Activated CD8-positive, alpha-beta memory T cell treated with anti-CD3 and anti-CD28 coated beads for 4 hours (primary cell): ENCODE measurements at places on chromosomes 6 and 20.

- no peak for DNase-seq
These were observed 49.0 kb downstream of the COL11A2 start for GRCh38 chr6:33143113-33143770.

DNA sequence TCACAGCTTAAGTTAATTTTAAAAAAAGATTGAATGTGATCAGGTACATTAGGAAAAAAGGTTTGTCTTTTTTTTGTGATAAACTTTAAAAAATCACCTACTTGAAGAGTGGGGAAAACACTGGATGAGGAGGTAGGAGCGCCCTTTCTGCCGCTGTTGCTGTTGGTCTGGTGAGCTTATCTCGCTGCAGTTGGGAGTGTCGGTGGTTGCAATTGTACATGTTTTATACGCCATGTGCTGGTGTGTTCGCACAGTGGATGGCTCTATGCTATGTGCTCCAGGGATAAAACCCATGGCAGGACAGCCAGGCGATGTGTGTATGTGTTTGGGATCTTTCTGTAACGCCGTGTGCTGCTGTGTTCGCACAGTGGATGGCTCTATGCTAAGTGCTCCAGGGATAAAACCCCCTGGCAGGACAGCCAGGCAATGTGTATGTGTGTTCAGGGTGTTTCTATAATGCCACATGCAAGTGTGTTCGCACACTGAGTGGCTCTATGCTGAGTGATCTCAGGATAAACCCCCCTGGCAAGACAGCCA, 1.7 kb downstream of the SLC22A3 start:
- no peak for DNase-seq

DNA sequence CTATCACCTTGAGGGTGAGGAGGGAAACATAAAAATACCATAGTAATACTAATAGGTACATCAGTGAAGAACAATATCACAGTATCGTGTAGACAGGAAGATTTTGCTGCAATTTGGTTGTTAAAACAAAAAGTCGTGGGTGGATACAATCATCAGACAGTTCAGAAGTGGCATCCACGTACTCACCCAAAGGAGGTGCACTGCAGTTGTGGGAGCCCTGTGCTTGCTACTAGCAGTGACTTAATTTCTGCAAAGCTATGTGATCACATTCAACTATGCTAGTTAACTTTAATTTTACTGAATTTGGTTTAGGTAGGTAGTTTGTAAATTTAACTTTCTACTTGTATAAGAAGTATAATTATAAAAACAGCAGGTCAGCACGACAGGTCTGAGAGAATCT, 188.2 kb upstream of the SGK1 start:
- no peak for DNase-seq

DNA sequence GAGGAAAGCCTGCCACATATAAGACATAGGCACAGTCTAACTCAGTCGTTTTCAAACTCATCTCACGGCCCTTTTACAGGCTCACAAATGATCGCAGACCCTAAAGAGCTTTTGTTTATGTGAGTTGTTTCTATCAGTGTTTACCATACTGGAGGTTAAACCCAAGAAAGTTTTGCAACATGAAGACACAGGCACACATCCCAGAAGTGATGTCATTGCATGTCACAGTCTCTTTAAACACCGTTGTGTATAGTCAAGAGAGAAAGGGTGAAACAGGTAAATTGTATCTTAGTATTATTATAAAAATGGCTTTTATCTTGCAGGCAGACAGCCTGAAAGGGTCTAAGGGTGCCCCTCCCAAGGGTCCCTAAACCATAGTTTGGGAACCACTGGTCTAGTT, 96.7 kb downstream of the BACH2 start:
- DNase-seq, result no peak

GRCh38 chr6:161151059-161151645, 122.7 kb downstream of the AGPAT4 start:
- DNase-seq, result no peak

DNA sequence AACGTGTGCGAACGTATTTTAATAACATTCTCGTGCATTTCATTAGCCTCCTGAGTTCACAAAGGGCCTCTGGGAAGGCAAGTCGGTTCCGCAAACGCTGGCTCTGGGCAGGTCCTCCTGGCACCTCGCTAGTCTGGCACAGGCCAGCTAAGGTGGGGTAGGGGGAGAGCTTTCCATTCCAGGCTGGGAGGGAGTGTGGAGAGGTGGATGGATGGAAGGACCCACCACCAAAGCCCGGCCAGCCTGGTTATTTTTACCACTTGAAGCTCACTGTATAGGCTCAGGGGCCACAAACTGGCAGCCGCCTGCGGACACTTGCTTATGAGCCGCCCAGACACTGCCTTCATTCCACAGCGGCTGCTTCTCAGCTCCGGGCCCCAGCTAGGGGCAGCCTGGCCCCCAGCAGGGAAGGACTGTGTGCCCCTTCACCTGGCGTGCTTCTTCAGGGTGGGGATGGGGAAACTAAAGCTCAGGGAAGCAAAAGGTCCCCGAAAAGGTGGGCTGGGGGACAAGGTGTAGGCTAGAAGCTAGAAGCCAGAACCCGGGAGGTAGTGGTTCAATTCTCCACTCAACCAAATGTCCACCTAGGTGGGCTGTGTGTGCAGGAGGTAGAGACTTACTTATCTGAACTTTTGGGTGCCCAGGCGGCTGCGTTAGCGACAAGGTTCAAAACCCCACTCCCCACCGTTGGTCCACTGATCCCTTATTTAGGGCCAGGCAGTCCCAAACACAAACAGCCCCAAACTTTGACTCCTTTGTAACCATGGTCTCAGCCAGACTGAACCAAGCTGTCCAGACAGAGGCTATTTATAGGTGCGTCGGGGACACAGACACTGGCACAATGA, 1.7 kb downstream of the PMEPA1 start:
- DNase-seq, result no peak

GRCh38 chr20:47392721-47393073, 36.2 kb upstream of the ZMYND8 start:
- no peak for DNase-seq

GRCh38 chr20:50321797-50322480, 131.3 kb downstream of the CEBPB start:
- no peak for DNase-seq
